ENCODE measurements at places on chromosomes 1 and 21. TPM values are rescaled to one million over a fixed set of nuclear protein-coding genes. Genes with fewer than 3 reads are reported as not detected.

KLF17 gene
- total RNA-seq = 0.69 TPM

FCN3 gene
- not detected for total RNA-seq

ARHGAP30 gene
- total RNA-seq = 4.2 TPM

AADACL3 gene
- total RNA-seq = not detected

C4BPA gene
- total RNA-seq = 0.20 TPM

OR10J1 gene
- total RNA-seq = not detected

CFAP107 gene
- total RNA-seq = 2.3 TPM

C1orf185 gene
- not detected for total RNA-seq

PPIAL4G gene
- 0.20 TPM for total RNA-seq

SYT14 gene
- 25.1 TPM for total RNA-seq

PTPRU gene
- total RNA-seq = 43.6 TPM

UTP25 gene
- 7.6 TPM for total RNA-seq

SFN gene
- total RNA-seq = 0.30 TPM

LYSMD1 gene
- 19.1 TPM for total RNA-seq

TXNIP gene
- total RNA-seq = 453 TPM

DMRTA2 gene
- 0.61 TPM for total RNA-seq

KCNA3 gene
- 11.5 TPM for total RNA-seq

CR2 gene
- total RNA-seq = 0.20 TPM

IFNGR2 gene
- 67.1 TPM for total RNA-seq

ZNF669 gene
- 12.4 TPM for total RNA-seq

OPTC gene
- not detected for total RNA-seq

B3GALT2 gene
- total RNA-seq = 42.8 TPM

ABL2 gene
- total RNA-seq = 22.9 TPM

CDKN2C gene
- 18.9 TPM for total RNA-seq

PADI1 gene
- total RNA-seq = 0.39 TPM

ATAD3C gene
- 0.10 TPM for total RNA-seq

SEMA4A gene
- 8.2 TPM for total RNA-seq

S100A16 gene
- total RNA-seq = 101 TPM

CD160 gene
- total RNA-seq = 0.30 TPM

CDC20 gene
- total RNA-seq = 11.1 TPM

DISC1 gene
- 18.6 TPM for total RNA-seq

TEX38 gene
- not detected for total RNA-seq

KRTAP22-1 gene
- total RNA-seq = not detected

TEDDM1 gene
- not detected for total RNA-seq

MNDA gene
- 38.1 TPM for total RNA-seq

CHI3L2 gene
- total RNA-seq = 0.89 TPM

ERG gene
- total RNA-seq = 4.8 TPM

AGL gene
- total RNA-seq = 42.1 TPM

OR2T27 gene
- total RNA-seq = not detected

CDC7 gene
- 22.9 TPM for total RNA-seq

PSMB4 gene
- total RNA-seq = 298 TPM

GFI1 gene
- 1.2 TPM for total RNA-seq

RGS8 gene
- 8.2 TPM for total RNA-seq

PTGFR gene
- total RNA-seq = 15.2 TPM

BEND5 gene
- total RNA-seq = 41.6 TPM

SLC25A34 gene
- 3.1 TPM for total RNA-seq

LHX8 gene
- not detected for total RNA-seq

DNAJB4 gene
- total RNA-seq = 73.6 TPM

JAM2 gene
- total RNA-seq = 104 TPM

SPRR2A gene
- not detected for total RNA-seq

ACTN2 gene
- 6.1 TPM for total RNA-seq

GBP6 gene
- total RNA-seq = 0.22 TPM

AZIN2 gene
- total RNA-seq = 20.6 TPM

FCRLB gene
- total RNA-seq = 0.88 TPM

C1orf226 gene
- 2.9 TPM for total RNA-seq

FMN2 gene
- 78.7 TPM for total RNA-seq

NTRK1 gene
- 13.5 TPM for total RNA-seq
